Hematopoietic multipotent progenitor cell treated with erythropoietin and hydrocortisone succinate and interleukin-3 and kit ligand, for 4 days (in vitro differentiated cells): ENCODE measurements at places on chromosomes 4 and X.

DNA sequence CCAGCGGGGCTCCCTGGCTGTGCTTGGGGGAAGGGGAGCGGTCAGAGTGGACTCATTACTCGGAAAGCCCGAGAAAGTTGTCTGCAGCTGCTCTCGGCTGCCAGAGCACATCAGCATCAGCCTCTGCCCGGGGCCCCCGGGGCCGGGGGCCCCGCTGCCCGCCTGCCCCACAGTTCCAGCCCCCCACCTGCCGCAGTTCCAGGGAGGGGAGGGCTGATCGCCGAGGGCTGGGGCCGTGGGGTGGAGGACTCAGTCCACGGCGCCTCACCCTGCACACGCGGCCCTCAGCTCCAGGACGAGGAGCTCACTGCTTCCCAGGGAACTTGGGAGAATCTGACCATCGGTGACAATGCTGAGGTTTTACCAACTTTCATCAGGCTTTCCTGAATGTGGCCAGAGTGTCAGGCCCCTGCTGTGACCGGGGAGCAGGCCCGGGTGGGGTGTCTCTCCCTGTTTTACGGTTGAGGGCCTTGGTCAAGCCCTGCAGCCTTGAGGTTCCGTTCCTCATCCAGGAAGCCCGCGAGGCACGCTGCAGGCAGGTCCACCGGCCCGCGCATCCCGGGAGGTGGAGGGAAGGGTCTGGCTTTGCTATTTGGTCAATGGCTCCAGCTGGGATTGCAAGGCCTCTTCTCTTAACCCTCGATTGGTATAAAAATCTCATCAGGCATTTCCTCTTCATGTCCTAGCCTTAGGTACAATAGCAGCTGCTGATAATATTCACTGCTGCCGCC is 57.2 kb downstream of the CPZ start:
- no peak for DNase-seq

DNA sequence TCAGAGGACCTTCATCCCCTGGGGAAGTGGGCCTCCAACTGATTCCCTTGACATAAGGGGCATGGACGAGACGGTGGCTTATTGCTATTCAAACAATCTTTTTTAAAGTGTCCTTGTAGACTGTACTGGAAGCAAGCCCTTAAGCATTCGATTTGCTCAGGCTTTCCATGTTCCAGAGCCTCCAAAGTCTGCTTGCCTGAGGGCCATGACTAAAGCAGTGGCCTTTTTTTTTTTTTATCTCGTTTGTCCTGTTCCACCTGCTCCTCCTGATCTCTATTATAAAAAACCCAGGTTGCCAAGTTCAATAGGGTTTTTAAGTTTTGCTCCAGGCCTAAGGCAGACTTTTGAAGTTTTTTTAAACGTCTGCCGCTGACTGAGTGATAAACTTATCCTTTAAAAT is 103.7 kb upstream of the AADAT start:
- DNase-seq = no peak

DNA sequence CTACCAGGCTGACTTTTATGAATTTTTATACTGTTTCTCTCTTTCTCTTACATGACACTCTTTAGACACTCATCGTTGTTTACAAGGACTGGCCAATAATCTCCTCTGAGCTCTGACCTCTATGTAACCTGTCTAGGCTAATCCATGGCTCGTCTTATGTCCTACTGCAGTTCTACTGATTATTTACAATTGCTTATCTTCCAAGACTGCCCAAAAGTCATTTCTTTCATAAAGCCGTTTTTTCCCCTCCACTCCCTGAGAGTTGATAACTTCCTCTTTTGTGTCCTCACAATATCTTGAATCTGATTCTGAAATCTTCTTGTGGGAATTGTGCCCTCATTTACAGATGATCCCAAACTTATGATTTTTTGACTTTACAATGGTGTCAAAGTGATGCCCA is 18.3 kb upstream of the SNCA start:
- peak; percentile 72 for DNase-seq

DNA sequence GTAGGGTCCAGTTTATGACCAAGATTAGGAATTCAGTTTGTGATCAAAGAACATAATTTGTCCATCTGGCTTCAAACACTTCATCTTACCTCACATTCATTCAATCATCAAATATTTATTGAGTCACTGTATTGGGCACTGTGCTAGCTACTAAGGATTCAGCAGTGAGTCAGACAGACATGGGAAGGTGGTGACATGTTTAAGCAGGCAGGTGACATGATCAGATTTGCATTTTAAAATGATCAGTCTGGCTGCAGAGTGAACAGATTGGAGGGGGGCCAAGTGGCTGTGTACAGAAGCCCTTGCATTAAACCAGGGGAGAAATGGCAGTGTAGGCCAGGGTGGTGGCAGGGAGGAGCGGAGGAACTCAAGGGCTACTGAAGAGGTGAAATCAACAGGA is 25.1 kb upstream of the APLN start:
- DNase-seq = no peak

DNA sequence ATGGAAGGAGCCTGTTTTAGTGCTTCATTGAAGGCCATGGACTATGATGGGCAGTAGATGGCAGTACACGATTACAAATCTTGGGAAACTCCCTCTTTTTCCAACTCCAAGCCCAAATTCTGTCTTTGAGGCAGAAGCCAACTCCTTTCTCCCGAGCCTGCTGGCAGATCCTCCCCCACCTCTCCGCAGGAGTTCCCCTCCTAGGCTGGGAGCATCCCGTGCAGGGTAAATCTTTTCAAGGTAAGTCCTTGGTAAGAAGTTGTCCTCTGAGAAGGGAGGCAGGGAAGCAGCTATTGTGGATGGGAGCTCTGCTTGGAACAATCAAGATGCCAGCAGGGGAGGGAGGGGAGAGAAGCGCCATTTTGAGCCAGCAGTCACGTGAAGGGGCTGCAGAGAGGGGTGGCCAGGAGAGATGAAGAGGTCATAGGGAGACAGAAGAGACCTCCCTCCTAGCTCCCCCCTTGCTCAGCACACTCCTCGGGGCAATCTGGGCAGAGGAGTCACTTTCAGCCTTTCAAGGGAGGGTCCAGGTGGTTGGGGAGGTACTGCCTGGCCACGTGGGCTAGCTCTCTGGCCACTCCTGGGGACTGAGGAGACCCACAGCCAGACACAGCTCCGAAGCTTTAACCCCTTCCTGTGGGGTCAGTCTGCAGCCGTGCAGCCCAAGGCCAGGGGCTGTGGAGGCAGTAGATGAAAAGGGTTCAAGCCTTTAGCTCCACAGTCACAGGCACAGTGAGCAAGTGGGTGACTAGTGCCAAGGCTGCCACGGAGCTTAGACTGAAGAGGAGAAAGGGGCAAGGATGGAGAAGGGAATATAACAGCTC is 9.6 kb downstream of the CC2D2A start:
- peak; percentile 65 for DNase-seq
